ENCODE measurements at places on chromosomes 5 and 9.

GRCh38 chr5:129377504-129377903, 82.6 kb upstream of the ADAMTS19 start:
- no peak for DNase-seq

- no peak for DNase-seq
These were observed 293.2 kb downstream of the EPB41L4A start for GRCh38 chr5:112125903-112126302.

DNA sequence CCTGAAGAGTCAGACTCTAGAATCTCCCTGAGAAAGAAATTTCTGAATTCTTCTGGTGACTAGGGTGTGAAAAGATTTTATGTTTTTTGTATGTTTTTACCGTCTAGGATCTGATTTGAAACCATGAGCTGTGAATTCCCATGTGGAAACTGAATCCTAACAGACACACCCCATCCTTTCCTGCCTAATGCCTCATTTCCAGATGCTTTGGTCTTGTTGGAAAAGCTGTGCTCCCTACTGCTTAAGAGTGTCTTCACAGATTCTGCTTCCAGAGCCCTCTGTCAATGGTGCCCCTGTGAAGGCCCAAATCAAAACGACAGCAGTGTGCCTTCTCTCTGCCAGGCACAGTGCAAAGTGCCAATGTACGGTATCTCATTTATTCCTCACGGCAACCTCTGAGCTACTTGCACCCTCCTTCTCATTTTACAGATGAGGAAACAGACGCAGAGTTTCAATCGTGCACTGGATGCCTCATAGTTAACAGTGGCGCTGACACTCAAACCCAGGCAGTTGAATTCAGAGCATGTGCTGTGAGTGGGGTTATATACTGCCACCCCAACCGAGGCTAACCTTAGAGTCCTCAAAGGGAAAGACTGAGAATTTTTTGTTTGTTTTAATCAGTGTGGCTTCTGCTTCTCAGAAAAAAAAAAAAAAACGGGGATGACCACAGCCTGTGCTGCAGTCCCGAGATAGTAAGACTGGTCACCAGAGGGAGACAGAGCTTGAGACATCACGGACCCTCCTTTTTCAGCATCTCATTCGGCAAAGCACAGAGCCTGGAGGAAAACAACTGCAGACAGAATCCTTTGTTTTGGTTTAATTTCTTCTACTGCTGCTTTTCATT, 188.4 kb downstream of the SNCAIP start:
- peak; percentile 57 for DNase-seq

DNA sequence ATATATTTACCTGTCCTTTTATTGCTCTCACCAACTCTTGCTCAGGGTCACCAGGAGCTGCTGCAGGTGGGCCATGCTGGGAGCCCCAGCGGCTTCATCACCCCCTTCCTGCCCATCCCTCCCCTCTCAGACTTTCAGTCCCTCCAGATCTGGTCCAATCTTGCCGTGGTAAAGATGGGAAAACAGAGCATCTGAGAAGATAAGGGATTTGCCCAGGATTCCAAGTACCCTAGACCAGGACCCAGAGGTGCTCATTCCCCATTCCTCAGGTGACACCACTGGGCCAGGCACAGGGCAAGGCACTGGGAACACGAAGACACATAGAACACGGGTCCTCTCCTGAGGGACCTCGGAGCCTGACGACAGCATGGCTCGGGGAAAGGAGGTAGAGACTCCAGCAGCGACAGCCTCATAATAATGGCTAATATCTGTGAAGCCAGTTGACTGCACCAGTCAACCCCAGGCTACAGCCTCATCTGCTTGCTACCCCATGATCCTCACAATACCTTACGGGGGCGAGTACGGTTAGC, 18.0 kb downstream of the TMOD1 start:
- no peak for DNase-seq

- DNase-seq = no peak
These were observed 555.3 kb upstream of the ARRDC3 start for GRCh38 chr5:91938441-91938840.

- DNase-seq = no peak
These were observed 48.4 kb upstream of the EPB41L4A start for GRCh38 chr5:112467485-112467884.

DNA sequence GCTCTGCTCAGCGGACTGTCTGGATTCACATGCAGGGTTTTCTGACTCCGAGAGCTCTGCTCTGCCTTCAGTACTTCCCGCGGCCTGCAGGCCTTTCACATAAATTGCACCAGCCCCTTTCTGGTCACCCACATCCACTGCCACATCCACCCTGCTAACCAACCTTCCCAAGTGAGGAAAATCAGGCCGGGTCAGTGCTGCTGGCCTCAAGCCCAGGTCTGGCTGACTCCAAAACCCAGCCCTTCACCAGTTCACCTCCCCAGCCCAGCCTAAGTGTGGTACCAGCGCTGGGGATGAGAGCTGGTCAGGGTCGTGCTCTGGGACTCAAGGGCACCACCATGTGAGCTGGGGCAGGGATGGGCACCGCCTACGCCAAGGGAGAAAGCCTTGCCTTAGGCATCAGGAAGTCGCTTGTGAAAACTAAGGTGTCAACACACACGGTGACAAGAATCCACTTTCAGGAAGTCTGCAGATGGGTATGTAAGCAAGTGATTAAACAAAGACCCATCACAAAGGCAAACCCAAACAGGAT, 12.3 kb downstream of the LMAN2 start:
- no peak for DNase-seq

DNA sequence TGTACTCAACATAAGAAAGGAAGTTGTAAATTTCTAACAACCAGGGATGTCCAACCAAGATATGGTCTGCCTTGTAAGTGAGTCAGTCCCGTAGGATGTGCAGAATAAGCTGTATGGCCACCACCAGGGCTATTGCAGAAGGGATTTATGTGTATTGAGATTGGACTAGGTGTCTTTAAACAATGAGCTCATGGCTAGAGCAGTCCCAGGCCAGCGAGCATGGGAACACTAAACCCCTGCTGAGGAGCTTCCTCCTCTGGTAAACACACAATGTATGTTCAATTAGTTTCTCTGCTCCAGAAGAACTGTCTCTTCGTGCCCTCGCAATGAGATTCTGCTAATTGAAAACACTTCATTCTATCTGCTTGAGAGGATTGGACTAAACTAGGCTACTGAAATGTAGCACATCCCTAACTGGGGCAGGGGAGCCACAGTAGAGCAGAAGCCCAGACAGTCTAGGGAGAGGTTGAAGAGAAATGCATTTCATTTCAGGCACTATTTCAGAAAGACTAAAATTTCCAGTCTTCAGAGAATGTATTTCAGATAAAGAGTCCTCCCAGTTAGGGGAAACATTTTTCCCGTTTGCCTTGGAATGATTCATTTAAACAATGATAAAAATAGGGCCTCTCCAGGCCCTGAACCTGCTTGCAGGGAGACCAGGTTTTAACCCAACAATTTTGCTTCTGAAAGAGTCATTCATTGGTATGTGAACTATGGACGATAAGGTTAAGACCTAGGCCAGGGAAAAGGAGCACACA, 154.7 kb downstream of the FAM114A2 start:
- no peak for DNase-seq

Data from hematopoietic multipotent progenitor cell treated with erythropoietin and hydrocortisone succinate and interleukin-3 and kit ligand, for 6 days (in vitro differentiated cells).